ENCODE measurements at places on chromosomes 7 and 10. TPM values are rescaled to one million over a fixed set of nuclear protein-coding genes. Genes with fewer than 3 reads are reported as not detected.

The PRPS1L1 gene
- total RNA-seq = not detected

The TMEM178B gene
- not detected for total RNA-seq

The SPDYE9 gene
- not detected for total RNA-seq

The LRRC61 gene
- total RNA-seq = 0.39 TPM

The FAM25A gene
- total RNA-seq = not detected

The CHCHD2 gene
- 368 TPM for total RNA-seq

The SNX10 gene
- 1.2 TPM for total RNA-seq

The FRMPD2 gene
- 0.42 TPM for total RNA-seq

The SH2B2 gene
- 0.25 TPM for total RNA-seq

The ASB4 gene
- total RNA-seq = not detected

The CACNB2 gene
- not detected for total RNA-seq

The C10orf62 gene
- not detected for total RNA-seq

The ANKRD61 gene
- total RNA-seq = 0.35 TPM

The SLC13A4 gene
- not detected for total RNA-seq

The GFRA1 gene
- total RNA-seq = 0.95 TPM

The HTR5A gene
- total RNA-seq = not detected

The ZNF485 gene
- 1.2 TPM for total RNA-seq

The FAM149B1 gene
- total RNA-seq = 18.9 TPM

The ZNF488 gene
- total RNA-seq = 0.38 TPM

The SHTN1 gene
- 36.5 TPM for total RNA-seq

The SERPINE1 gene
- 2,645 TPM for total RNA-seq

The SEMA3E gene
- total RNA-seq = not detected

The FFAR4 gene
- not detected for total RNA-seq

The HIP1 gene
- 45.1 TPM for total RNA-seq

The AKR1C8 gene
- not detected for total RNA-seq

The TMEM176A gene
- not detected for total RNA-seq

The TSPAN13 gene
- 42.2 TPM for total RNA-seq

The TCERG1L gene
- not detected for total RNA-seq

The WDR86 gene
- total RNA-seq = not detected

The HPSE2 gene
- not detected for total RNA-seq

The TRIL gene
- 0.97 TPM for total RNA-seq

The ABCB4 gene
- 0.15 TPM for total RNA-seq

The TYSND1 gene
- 6.7 TPM for total RNA-seq

The RBP3 gene
- not detected for total RNA-seq

The CYP26A1 gene
- 2.1 TPM for total RNA-seq

The GLI3 gene
- 30.3 TPM for total RNA-seq

The ZNF679 gene
- total RNA-seq = not detected

The POLR2J2 gene
- total RNA-seq = 21.3 TPM

The GNB2 gene
- total RNA-seq = 300 TPM

The MACROH2A2 gene
- not detected for total RNA-seq

The GRID2IP gene
- total RNA-seq = not detected

The RARRES2 gene
- total RNA-seq = not detected

The MMD2 gene
- total RNA-seq = not detected

The TDRD1 gene
- not detected for total RNA-seq

The MUC12 gene
- not detected for total RNA-seq

The SUGCT gene
- 2.2 TPM for total RNA-seq

The CAMK2B gene
- 1.6 TPM for total RNA-seq

The APBB1IP gene
- not detected for total RNA-seq

The ZKSCAN1 gene
- total RNA-seq = 57.8 TPM
